Spleen (tissue), 13 donors: ENCODE measurements at places on chromosomes 7 and 10.

- peak; percentile 35 for DNase-seq
Measured at GRCh38 chr10:44378626-44379025, 6.3 kb downstream of the CXCL12 start.

- DNase-seq = peak; percentile 9
Measured at GRCh38 chr7:56053379-56053778, 1.8 kb downstream of the CCT6A start.

GRCh38 chr7:129797214-129797789 is 155.5 kb downstream of the UBE2H start:
- DNase-seq = peak; percentile 29

- no peak for DNase-seq
Measured at GRCh38 chr7:18894155-18894554, 223.3 kb downstream of the TWIST1 start.

- DNase-seq = no peak
Measured at GRCh38 chr10:693506-693905, 4.0 kb upstream of the DIP2C start.

- no peak for DNase-seq
Measured at GRCh38 chr10:90977855-90978486, 57.1 kb upstream of the ANKRD1 start.

DNA sequence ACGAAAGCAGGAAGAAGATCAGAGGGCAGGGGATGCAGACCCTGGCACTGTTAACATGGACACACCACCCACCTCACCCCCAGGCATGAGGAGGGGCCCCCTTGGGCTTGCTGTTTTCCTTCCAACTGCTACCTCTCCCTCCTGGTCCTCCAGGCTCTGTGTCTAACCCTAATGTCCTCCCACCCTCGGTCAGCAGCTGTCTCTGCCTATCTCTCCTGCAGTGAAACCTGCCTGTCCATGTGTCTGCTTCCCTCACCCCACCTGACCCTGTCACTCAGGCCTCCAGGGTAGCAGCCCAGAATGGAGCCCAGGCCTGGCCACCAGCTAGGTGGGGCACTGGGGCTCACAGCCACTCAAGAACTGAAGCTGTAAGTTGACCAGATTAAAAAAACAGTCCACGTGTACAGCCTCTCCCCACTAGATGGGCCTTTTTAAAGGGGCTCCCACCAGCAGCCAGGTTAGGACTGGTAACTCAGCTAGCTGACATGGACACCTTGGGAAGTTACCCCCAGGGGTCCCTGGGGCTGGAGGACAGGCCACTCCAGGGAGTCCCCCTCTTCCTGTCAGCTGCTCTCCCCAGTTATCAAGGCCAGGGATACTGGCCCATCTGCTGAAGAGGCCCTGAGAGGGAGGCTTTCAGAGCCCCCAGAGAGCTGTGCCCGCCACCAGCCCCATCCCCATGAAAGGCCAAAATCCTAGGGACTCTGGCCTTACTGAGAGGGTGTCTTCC is 1.5 kb downstream of the SMARCD3 start:
- no peak for DNase-seq

DNA sequence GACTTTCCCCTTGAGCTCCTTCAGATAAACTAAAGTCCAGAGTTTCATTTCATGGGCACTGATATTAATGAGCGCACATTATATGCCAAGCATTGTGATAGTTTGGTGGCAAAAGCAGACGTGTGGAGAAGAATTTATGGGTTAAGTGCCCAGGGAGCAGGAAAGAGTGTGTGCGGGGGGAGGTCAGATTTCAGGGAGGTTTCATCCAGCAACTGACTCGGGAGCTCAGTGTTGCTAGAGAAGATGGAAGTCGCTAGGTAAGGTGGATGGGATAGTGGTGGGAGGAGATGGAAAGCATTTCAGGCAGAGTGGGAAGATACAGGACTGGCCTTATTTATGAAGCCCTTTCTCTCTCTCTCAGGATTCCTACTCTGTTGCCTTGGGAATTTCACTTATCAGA is 223.0 kb downstream of the SNX10 start:
- no peak for DNase-seq

- DNase-seq = no peak
Measured at GRCh38 chr10:5198386-5198785, 1.7 kb downstream of the AKR1C4 start.

GRCh38 chr7:157871681-157872080 is 534.9 kb downstream of the DNAJB6 start:
- no peak for DNase-seq

- no peak for DNase-seq
Measured at GRCh38 chr10:790821-791551, 101.5 kb upstream of the DIP2C start.

- no peak for DNase-seq
Measured at GRCh38 chr10:100883312-100883821, 29.4 kb upstream of the SLF2 start.

DNA sequence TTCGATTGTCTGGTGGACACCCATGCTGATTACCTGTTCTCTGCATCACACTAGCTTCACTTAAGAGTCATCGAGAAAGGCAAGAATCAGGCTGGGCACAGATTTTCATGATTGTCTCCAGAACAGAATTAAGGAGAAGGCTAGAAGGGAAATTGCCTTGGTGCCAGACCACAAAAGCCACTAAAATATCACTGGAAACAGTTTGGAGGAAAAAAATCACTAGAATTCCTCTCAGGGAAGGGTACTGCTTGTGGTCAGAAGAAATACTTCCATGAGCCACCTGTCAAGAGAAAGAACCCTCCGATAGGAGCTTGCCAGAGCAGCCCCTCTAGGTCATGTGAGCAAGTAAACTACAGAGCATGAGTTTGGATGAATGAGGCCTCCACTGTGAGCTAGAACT is 269.3 kb upstream of the TEX47 start:
- no peak for DNase-seq

DNA sequence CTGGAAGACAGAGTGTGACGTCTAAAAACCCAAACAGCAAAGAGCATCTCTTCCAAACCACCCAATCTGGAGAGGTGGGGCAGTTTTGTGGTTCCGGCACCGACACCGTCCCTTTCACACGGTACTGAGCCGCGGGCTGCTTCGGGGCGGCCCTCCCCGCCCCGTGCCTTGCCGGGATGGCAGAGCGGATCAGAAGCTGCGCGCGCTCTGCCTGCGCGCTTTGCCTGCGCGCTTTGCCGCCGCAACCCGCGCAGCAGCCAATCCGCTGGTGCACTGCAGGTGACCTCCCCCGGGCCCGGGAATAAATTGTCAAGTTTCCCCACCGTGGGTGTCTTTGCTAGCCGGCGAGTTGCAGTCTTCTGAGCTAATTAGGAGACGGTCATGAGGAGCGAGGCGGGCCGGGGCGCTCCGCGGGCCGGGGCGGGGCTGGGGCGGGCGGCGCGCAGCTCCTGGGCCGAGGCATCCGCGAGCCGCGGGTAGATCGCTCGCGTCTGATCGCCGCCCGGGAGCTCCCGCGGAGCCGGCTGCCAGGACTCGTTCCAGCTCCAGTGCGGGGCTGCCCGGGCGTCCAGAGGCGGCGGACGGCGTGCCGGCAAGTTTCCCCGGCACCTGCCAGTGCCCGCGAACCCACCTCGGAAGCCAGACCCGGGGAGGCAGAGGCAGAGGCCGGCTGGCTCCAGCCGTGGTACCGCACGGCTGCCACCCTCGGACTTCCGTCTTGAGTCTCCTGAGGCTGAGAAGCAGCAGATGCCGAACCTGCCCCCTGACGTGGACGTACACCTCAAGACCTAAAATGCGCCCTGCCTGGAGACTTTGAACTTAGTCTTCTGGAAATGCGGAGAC is 536.0 kb upstream of the GALNT17 start:
- no peak for DNase-seq
